ENCODE measurements at places on chromosomes 5 and 9.

GRCh38 chr9:122975196-122975595, 34.4 kb downstream of the RABGAP1 start:
- no peak for DNase-seq

DNA sequence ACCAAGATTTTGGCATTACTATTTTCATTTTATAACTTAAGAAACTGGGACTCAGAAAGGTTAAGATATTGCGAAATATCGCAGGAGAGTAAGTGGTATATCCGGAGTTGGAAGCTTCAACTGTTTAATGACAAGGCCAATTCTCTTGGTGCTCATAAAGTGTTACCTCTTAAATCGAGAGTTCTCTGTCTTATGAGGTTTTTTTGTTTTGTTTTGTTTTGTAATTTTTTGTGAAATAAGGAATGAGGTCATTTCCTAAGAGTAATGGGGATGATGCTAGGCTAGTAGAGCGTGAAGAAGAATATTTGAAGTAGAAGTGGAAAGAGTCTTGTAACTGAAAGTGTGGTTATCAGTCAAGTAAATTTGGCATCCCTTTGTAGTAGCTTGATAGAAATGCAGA, 183.2 kb upstream of the DAB2 start:
- DNase-seq = no peak

DNA sequence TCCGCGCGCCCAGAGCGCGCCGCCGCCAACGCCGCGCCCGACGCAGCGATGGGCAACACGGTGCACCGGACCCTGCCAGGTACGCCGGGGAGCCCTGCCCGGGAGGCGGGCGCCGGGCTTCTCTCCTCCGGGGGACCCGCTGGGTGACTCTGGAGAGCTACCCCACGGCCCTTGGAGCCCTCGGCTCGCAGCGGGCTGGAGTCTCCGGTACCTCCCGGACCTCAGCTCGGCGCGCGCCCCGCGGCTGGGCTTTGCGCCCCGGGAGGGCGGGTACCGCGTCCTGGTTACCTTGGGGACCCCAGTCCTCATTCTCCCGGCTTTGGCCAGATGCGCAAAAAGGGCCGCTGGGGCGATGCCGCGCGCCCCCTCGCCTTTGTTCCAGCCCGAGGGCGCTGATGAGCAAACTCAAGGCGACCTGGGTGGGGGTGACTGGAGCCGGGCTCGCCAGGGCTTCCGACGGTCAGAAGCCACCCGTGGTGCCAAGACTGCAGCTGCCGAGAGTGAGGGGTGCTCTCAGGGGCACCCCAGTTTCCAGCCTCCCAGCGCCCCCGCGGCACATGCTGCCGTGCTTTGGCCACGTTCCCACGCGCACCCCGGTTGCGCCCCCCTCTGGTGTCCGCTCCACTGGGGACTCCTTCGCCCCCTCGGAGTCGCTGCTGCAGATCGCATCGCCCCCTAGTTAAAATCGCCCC, 442 bp downstream of the NEURL1B start:
- DNase-seq = no peak

DNA sequence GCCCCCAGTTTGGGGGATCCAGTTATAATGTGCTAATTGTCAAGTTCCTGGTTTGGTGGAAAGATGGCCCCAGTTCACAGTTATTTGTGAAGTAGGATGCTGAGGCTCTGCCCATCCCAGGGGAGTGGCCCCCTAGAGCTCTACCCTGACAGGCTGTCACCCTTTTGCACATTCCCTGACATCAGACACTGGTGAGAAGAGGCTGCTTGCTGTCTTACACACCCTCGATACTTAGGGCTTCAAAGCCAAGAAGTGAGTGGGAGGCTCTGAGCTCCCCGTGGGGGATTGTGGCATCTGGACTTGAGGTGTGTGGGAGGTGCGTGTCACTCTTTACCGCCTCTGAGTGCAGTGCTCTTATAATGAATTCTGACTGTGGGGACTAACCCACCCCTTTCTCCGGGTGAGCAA, 168.5 kb downstream of the DOCK2 start:
- no peak for DNase-seq

DNA sequence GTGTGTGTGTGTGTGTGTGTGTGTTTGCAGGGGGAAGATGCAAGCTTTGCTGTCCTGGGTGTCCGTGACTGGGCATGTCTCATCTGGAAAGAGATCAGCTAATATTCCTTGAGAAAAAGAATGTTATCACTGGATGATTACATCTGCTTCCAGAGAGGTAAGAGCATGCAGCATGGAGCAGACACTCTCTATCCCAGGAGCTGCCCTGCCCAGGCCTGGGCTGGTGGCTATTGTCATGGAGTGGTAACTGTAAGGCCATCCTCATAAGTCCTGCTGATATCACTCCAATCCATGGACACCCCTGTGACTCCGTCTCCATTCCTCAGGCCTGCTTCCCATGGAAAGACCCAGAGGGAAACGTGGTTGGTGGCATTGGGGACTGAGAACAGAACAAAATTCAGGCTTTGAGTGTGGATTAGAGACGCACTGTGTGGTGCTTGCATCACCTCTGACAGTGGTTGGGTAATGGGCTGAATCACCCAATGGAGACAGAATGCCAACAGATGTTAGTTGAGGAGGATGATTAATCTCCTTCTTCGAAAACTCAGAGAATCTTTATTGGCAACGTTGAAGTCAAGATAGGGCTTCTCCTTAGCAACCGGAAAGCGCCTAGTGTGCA, 52.0 kb upstream of the KCNIP1 start:
- no peak for DNase-seq

GRCh38 chr9:129962451-129962864, 80.5 kb downstream of the FNBP1 start:
- DNase-seq = no peak

- no peak for DNase-seq
Measured at GRCh38 chr5:417301-418161, 25.4 kb upstream of the EXOC3 start.

DNA sequence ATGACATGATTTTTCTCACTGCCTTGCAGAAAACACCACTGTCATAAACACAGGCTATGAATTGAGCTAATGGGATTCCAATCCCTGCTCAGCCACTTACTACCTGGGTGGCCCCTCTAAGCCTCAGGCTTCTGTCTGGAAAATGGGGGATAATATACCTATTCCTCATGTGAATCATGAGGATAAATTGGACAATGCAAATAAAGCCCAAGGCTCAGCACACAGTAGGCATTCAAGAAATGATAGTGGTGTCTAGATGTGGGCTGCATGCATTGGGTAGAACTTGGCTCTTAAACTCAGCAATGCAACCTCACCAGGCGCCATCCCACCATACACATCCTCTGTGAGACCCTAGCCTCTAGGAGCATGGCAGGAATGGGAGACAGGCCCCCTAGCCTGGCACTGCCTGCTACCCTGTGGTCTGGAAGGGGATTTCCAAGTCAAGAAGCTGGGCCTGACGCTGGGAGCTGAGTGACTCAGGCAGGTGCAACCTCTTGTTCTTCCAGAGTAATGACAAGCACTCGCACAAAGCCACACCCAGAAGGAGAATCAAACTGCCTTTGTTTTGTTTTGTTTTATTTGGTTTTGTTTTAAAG, 2.3 kb upstream of the TNIP1 start:
- no peak for DNase-seq

GRCh38 chr5:141558150-141558549, 60.6 kb downstream of the DIAPH1 start:
- DNase-seq = no peak

- DNase-seq = no peak
Measured at GRCh38 chr5:180618487-180618828, 27.2 kb upstream of the SCGB3A1 start.

GRCh38 chr5:54760182-54760935, 225.0 kb downstream of the ESM1 start:
- no peak for DNase-seq

DNA sequence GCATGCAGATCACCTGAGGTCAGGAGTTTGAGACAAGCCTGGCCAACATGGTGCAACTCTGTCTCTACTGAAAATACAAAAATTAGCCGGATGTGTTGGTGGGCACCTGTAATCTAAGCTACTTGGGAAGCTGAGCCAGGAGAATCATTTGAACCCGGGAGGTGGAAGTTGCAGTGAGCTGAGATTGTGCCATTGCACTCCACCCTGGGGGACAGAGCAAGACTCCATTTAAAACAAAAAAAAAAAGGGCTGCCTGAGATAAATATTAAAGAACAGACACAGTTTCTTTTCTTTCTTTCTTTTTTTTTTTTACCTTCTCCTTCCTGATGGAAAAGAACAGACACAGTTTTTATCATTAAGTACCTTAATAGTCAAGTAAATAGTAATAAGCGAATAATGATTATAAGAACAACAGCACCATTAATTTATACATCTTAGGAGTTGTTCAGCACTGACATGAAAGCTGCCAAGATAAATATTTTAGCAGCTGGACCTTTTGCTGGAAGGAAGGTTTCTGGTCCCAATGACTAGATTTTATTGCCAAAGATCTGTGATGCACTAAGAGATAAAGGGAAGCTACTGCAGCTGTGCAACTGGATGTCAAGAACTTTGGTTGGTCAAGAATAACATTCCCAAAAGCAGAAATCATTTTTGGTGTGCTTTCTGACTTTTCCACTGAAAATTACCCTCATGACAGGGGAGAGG, 7.0 kb downstream of the CENPP start:
- no peak for DNase-seq

Data from NCI-H446 (cell line).